ENCODE measurements at places on chromosomes 2 and 18. TPM values are rescaled to one million over a fixed set of nuclear protein-coding genes. Genes with fewer than 3 reads are reported as not detected.

SMYD1 gene
- total RNA-seq: 2.7 TPM

SERPINB12 gene
- total RNA-seq: not detected

PAX3 gene
- not detected for total RNA-seq

SH3YL1 gene
- 95.6 TPM for total RNA-seq

GRCh38 chr18:24296276-24296675 is 101.3 kb downstream of the OSBPL1A start:
- no peak for DNase-seq
- H3K27ac ChIP-seq: no peak overlapping the region
- no peak overlapping the region for H3K4me3 ChIP-seq
- no peaks in the 10 kb centered on the region for H3K27me3 ChIP-seq
- no peaks in the 10 kb centered on the region for H3K4me1 ChIP-seq

DNA sequence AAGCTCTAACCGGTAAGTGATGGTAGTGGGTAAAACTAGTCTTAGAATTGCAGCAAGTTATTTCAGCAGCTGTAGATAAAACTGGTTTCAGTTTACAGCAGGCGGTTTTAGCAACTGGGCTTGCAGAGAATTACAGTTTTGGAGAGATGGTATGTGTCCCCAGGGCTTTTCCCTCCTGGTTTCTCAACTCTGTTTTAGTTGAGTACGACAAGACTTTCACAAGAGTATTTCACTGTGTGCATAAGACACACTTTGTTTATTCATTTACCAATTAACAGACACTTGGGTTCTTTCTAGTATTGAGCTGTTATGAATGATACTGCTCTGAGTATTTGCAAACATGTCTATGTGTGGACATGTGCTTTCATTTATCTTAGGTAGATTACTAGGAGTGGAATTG is 65.6 kb upstream of the RFX8 start:
- H3K4me3 ChIP-seq: no peak overlapping the region
- DNase-seq: no peak
- no peaks in the 10 kb centered on the region for H3K27me3 ChIP-seq
- H3K4me1 ChIP-seq: no peaks in the 10 kb centered on the region

- no peaks in the 10 kb centered on the region for H3K36me3 ChIP-seq
- H3K27ac ChIP-seq: no peak overlapping the region
- no peaks in the 10 kb centered on the region for H3K4me1 ChIP-seq
Observed at GRCh38 chr18:55374741-55375140, 213.3 kb downstream of the TCF4 start.

- no peaks in the 10 kb centered on the region for H3K4me1 ChIP-seq
- no peak overlapping the region for H3K4me3 ChIP-seq
- H3K36me3 ChIP-seq: no peaks in the 10 kb centered on the region
- no peak overlapping the region for H3K27ac ChIP-seq
Observed at GRCh38 chr18:1676387-1676786, 771.7 kb downstream of the ADCYAP1 start.

- no peaks in the 10 kb centered on the region for H3K4me1 ChIP-seq
- peaks cover 6% of the 10 kb centered on the region for H3K36me3 ChIP-seq
- H3K27ac ChIP-seq: no peak overlapping the region
- H3K4me3 ChIP-seq: no peak overlapping the region
- DNase-seq: no peak
Observed at GRCh38 chr2:62923242-62923641, 127.4 kb upstream of the OTX1 start.

DNA sequence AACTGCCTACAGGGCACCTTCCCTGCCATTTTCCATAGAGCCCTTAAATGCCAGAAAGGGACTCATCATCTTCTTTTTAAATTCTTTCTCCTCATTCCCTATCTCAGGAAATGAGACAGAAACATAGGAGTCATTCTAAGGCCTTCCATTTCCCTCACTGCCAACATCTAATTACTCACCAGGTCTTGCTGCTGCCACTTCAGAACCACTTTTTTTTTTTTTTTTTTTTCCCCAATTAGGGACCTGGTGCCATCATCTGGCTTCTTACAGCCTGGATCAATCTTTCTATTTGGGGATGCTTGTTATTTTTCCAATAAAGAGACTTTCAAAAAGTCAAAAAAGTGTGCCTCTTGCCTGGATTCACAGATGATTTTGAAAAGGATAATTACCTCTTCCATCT is 373.4 kb downstream of the LPIN1 start:
- no peaks in the 10 kb centered on the region for H3K36me3 ChIP-seq
- H3K4me3 ChIP-seq: no peak overlapping the region
- H3K27ac ChIP-seq: no peak overlapping the region
- no peaks in the 10 kb centered on the region for H3K27me3 ChIP-seq
- no peaks in the 10 kb centered on the region for H3K4me1 ChIP-seq

DNA sequence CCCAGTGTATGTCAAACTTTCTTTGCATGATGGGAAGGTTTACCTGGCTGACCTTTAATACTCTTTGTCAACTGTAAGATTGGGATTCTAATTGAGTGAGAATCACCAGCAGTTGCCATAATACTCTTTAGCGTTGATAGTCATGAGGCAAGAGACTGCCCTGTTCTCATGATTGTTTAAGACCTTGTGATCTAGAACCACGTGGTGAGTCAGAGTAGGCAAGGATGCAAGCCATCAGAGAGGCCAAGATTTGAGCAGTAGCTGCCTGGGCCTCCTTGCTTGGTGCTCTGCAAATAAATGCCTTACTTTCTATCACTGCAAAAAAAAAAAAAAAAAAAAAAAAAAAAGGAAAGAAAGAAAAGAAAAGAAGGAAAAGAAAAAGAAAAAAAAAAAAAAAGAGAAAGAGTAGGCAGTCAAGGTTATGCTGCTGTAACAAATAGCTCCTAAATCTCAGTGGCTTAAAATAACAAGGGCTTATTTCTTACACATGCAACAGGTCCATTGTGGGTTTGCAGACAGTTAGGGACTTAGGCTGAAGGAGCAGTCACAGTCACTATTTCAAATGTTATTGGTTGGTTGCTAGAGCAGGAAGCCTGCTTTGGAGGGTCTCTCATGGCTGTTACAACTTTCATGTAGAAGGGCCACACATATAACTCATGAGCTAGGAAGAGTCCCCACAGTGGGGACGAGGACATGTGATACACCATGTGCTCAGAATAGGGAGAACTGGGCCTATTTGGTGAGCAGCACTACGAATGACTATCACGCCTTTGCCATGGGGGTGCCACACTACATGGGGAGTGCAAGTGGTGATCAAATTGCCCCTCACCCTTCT is 21.7 kb downstream of the IL1R2 start:
- no peaks in the 10 kb centered on the region for H3K36me3 ChIP-seq
- no peak for DNase-seq
- no peaks in the 10 kb centered on the region for H3K27me3 ChIP-seq

DNA sequence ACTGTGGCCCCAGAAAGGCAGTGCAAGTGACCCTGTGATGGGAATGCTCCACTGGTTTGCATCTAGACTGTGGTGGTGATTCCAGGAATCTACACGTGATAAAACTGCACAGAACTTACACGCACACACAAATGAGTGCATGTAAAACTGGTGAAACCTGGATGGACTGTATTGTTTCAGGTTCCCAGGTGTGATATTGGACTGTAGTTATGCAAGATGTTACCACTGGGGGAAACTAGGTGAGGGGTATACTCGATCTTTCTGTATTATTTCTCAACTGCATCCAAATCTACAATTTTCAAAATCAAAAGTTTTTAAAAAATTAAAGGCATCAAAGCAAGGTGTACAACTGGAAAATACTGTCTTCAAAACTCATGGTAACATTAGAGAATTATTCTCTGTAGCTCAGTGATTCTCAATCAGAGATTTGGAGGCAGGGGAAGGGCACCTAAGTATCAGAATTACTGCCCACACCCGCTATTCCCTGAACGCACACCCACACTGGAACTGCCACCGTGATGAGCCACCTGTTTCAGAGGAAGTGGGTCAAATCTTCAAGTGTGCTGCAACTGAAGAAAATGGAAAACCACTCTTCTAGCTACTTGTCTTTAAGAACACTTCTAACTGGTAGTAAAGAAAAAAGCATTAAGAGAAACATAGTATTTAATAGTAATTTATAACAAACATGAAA is 26.7 kb downstream of the PTPN2 start:
- H3K27ac ChIP-seq: no peak overlapping the region
- H3K27me3 ChIP-seq: no peaks in the 10 kb centered on the region
- H3K4me3 ChIP-seq: no peak overlapping the region
- no peaks in the 10 kb centered on the region for H3K4me1 ChIP-seq
- DNase-seq: no peak

DNA sequence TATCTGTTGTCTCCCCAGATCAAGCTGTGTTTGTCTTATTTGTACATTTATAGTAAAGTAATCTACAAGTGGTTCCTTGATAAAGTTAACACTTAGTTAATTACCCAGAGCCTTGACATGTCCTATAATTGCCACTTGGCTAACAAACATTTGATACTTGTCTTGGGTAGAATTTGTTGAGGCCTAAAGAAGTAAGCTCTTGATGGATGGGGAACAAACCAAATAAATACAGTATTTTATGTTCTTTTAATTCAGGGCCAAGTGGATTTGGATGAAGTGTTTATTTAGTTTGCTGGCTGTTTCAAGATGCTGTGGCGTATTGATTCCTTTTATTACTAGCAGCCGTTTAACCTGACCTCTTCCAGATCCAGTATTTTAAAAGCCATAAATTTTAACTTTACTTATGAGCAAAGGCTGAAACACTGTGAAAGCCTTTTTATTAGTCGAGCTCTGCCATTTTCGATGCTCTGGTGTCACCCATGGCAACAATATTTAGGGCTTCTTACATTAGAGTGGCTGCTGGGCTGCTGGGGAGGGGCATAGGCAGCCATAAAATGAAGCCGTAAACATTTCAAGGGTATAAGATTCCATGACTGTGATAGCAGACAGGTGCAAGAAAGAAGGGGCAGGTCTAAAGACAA is 401.6 kb upstream of the NRP2 start:
- H3K4me3 ChIP-seq: no peak overlapping the region
- H3K36me3 ChIP-seq: no peaks in the 10 kb centered on the region
- H3K27me3 ChIP-seq: no peaks in the 10 kb centered on the region
- no peak for DNase-seq

GRCh38 chr2:64336171-64336570 is 117.8 kb upstream of the LGALSL start:
- H3K27ac ChIP-seq: no peak overlapping the region
- no peaks in the 10 kb centered on the region for H3K36me3 ChIP-seq
- peaks cover 2% of the 10 kb centered on the region for H3K4me1 ChIP-seq
- no peak overlapping the region for H3K4me3 ChIP-seq
- DNase-seq: no peak
- no peaks in the 10 kb centered on the region for H3K27me3 ChIP-seq

GRCh38 chr18:7754725-7755181 is 187.6 kb downstream of the PTPRM start:
- H3K4me3 ChIP-seq: no peak overlapping the region
- H3K27ac ChIP-seq: peak overlapping the region; percentile 4
- no peak for DNase-seq
- no peaks in the 10 kb centered on the region for H3K36me3 ChIP-seq
- H3K4me1 ChIP-seq: no peaks in the 10 kb centered on the region

DNA sequence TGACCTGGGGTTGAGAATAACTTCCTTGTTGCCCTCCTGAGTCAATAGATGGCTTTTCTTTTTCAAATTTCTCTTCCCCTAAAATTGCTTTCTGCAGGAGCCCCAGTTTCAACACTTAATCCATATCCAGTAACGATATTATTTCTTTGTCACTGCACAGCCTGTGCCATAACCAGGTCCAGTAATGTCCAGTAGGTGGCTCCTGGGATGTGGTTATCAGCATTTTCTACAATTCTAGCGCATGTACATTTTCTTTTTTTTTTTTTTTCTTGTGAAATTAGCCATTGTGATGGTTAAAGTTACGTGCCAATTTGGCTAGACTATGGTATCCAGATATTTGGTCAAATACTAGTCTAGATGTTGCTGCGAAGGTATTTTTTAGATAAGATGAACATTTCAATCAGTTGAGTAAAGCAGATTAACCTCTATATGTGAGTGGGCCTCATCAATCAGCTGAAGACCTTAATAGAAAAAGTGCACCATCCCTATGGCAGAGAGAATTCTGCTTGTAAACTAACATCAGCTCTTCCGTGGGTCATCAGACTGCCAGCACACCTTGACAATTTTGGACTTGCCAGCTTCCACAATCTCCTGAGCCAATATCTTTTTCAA is 72.9 kb upstream of the SCG2 start:
- H3K4me1 ChIP-seq: no peaks in the 10 kb centered on the region
- no peaks in the 10 kb centered on the region for H3K36me3 ChIP-seq
- H3K4me3 ChIP-seq: no peak overlapping the region
- DNase-seq: no peak
- H3K27ac ChIP-seq: no peak overlapping the region

Measured in Peyer's patch (tissue), 4 donors.